ENCODE measurements at places on chromosomes 16 and 17.
A peak's percentile ranks its signal among the peaks of the same experiment; 100 is the strongest.

DNA sequence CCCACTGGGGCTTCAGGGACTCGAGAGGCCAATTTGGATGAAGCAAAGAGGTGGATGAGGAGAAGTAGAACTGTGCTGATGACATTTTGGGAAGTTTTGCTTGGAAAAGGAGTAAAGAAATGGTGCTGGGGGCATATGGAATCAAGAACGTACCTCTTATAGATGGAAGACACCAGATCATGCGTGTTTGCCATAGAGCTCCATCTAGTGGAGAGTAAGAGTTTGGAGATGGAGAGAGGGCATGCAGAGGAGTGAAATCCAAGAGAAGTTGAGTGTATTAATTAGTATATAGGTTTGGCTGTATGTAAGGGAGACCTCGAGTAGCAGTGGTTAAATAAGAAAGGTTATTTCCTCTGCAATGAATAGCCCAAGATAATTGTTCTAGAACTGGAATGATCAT lies 56.0 kb downstream of the SHISA6 start:
- DNase-seq: no peak

DNA sequence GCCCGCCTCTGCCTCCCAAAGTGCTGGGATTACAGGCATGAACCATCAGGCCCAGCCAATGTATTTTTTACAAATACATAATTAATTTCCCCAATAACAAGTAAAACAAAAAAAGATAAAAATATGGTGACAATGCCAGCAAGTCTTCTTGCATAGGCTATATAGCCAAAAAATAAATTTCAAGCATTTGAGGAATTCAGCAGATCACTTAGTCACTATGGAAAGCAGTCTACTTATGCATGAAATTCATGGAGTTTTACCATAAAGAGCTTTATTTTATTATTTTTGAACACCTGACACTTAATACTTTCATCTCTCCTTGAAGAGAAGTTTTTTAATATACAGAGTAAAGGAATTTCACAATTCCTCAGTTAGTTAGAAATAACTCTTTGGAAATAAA lies 56.4 kb downstream of the BRIP1 start:
- DNase-seq: no peak

GRCh38 chr16:641326-642188 lies at the start of gene MCRIP2:
Gene MCRIP2 (plus strand): TSS chr16:641828. CDS start chr16:641992, 164 bp downstream.
- DNase-seq: peak; percentile 73

- no peak for DNase-seq
These were observed 20.2 kb downstream of the HLF start for GRCh38 chr17:55284944-55285339.

DNA sequence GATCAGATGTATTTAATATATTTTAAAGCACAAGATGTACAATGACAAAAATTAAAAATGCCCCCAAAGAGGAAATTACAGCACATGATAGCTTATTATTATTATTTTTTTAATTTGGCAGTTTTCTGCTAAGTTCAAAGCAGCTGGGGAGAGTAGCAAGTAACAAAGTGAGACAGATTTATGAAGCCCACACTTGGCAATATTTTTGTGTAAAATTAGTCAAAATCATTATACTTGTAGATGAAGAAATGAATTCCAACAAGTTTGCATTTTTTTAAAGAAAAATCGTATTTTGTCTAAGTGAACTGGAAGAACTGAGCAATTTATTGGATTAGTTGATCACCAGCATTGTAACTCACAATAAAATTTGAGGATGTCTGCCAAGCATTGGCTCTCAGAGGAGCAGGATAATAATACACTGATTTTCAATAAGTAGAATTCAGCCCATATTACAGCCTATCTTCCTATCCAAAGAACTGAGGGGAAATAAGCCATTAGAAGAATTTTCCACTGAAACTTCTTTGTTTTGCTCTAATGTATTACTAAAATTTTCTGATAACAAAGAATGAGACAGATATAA lies 215.6 kb downstream of the MAP2K6 start:
- no peak for DNase-seq

- DNase-seq: peak; percentile 60
These were observed 441 bp downstream of the VASN start for GRCh38 chr16:4372001-4372577.

GRCh38 chr17:2982854-2983253 lies 80.6 kb downstream of the OR1D5 start:
- no peak for DNase-seq

Measured in B cell (primary cell).